Stimulated activated CD4-positive, alpha-beta T cell treated with anti-CD3 and anti-CD28 coated beads, Interleukin-12 subunit alpha, Interleukin-12 subunit beta, amount 100 ng/mL, for 4 hours (primary cell): ENCODE measurements at places on chromosomes 3 and 15.
A peak's percentile ranks its signal among the peaks of the same experiment; 100 is the strongest.

GRCh38 chr3:83500422-83500821, 1458.4 kb upstream of the CADM2 start:
- DNase-seq = no peak

- DNase-seq = no peak
Measured at GRCh38 chr15:94421706-94422105, 190.3 kb downstream of the MCTP2 start.

DNA sequence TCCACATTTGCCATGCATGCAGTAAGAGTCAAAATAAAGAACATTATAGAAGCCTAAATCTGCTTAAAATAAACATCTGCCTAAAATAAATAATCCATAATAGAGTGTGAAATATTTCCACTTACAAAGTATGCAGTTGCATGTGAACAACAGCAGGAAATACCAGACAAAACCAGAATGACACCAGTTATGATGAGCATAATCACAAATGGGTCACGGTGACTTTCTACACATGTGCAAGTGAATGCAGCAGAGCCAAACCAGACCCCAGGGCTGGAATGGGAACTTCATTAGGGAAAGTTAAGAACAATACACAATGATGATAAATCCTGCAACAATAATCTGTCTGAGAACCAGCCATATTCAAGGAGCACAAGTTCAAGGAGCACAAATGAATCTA, 615.5 kb downstream of the ROBO2 start:
- no peak for DNase-seq

- no peak for DNase-seq
Measured at GRCh38 chr15:63978511-63979261, 67.6 kb downstream of the DAPK2 start.

DNA sequence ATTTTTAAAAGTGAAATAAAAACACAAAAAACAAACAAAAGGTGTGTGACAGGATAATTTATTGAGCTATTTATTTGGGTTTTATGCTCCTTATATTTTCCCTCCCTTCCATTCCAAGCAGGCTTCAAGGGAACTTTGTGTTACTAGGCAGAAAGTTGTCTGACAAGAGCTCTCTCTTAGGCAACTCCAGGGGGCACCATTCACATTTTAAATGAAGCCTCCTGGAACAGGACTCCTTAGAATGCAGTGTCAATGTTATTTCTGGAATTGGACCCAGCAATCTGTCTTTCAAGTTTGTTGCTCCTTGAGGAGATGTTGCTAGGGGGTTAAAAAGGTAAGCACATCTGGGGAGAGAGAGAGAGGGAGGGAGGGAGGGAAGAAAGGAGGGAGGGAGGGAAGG, 5.4 kb upstream of the RFX7 start:
- no peak for DNase-seq

- DNase-seq = no peak
Measured at GRCh38 chr3:66825375-66825774, 172.7 kb upstream of the KBTBD8 start.

- no peak for DNase-seq
Measured at GRCh38 chr15:98077186-98077585, 116.7 kb downstream of the ARRDC4 start.

GRCh38 chr3:7695049-7695448, 806.6 kb upstream of the LMCD1 start:
- no peak for DNase-seq

- DNase-seq = no peak
Measured at GRCh38 chr3:20574746-20575145, 388.7 kb upstream of the SGO1 start.

DNA sequence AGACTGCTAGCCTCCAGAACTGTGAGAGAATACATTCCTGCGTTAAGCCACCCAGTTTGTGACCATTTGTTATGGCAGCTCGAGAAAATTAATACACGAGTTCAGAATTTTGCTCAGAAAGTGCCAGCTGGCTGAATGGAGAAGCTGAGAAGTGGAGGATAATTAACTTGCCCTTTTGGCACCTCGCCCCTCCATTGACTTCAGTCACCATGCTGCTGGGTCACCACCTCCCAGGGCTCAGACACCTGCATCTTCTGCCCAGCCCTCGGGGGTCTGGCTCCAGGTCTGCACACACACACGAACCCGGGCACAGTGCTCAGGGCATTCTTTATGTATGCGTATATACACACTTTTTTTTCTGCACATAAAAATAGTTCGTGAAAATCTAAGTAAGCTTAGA, 32.0 kb downstream of the AMOTL2 start:
- DNase-seq = no peak

- DNase-seq = no peak
Measured at GRCh38 chr15:41278319-41278718, 47.3 kb downstream of the CHP1 start.

- peak; percentile 74 for DNase-seq
Measured at GRCh38 chr15:75452865-75453702, 1.6 kb upstream of the SIN3A start.

- DNase-seq = no peak
Measured at GRCh38 chr3:17118771-17119170, 234.0 kb downstream of the PLCL2 start.

- no peak for DNase-seq
Measured at GRCh38 chr15:30962079-30962478, 29.3 kb downstream of the MTMR10 start.

DNA sequence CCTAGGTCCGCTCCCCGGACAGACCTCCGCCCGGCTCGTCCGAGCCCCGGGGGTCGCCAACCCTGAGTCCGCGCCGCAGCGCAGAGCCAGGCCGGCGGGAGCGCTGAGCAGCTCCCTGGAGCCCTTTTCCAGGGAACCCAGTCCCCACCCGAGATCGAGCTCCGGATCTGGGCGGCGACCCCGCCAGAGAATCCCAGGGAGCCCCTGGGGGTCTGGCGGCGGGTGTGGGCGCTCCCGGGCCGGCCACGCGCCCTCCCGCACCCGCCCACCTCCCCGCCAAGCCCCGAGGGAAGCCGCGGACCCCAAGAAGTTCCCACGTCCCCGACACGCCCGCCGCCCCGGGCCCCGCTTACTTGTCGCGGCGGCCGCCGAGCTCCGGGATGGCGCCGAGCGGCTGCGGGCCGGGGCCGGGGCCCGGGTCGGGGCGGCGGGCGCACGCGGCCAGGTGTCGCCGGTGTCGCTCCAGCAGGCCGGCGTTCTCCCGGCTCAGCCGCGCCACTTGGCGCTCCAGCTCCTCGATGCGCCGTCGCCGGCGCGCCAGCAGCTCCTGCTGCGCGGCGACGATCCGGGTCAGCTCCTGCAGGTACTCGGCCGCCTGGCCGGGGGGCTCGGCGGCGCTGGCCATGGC, 137.7 kb downstream of the NUP210 start:
- DNase-seq = no peak

GRCh38 chr15:65819563-65819960, 27.5 kb upstream of the DENND4A start:
- DNase-seq = no peak
